ENCODE measurements at places on chromosomes 16 and 17. TPM values are rescaled to one million over a fixed set of nuclear protein-coding genes. Genes with fewer than 3 reads are reported as not detected.

The KRT36 gene
- not detected for total RNA-seq

DNA sequence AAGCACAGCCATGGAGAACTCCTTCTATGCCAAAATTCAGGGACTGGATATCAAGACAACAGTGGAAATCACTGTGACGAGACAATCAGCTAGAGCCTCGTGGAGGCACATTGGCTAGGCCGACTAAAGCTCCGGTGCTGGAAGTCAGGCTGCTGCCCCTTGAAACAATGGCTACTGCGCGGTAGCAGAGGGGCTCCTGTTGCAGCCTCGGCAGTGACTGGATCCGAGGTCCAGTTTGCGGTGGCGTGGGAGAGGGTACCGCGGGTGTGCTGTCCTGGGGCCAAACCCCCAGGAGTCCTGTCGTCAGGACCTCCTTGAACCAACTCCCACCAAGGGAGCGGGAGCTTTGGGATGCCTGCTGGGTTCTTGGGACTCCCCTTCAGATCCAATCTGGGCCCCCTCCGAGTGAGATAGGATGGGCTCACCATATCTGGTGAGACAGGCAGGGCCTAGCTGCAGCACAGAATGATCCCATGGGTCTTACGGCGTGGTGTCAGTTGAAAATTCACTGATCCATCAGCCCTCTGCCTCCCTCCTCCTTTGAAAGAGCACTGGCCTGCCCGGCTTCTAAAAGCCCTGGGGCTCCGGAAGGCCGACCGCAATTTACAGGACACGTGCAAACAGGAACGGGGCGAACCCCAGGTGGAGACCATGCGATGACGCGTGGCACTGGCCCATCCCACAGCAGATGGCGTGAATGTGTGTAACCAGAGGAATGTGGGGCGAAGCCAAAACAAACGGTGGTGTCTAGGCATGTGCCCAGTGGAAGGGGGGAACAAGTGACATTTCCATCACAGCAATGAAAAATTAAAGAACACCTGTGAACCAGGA is 15.8 kb upstream of the KCNJ18 start:
- H3K36me3 ChIP-seq: peaks cover 4% of the 10 kb centered on the region
- H3K4me1 ChIP-seq: no peaks in the 10 kb centered on the region
- H3K27ac ChIP-seq: no peak overlapping the region
- H3K27me3 ChIP-seq: no peaks in the 10 kb centered on the region
- DNase-seq: no peak
- H3K4me3 ChIP-seq: no peak overlapping the region

GRCh38 chr16:83899272-83899897 is 470 bp downstream of the MLYCD start:
- H3K4me1 ChIP-seq: peaks cover 7% of the 10 kb centered on the region
- H3K27ac ChIP-seq: peak overlapping the region; percentile 74
- H3K36me3 ChIP-seq: peaks cover 18% of the 10 kb centered on the region

DNA sequence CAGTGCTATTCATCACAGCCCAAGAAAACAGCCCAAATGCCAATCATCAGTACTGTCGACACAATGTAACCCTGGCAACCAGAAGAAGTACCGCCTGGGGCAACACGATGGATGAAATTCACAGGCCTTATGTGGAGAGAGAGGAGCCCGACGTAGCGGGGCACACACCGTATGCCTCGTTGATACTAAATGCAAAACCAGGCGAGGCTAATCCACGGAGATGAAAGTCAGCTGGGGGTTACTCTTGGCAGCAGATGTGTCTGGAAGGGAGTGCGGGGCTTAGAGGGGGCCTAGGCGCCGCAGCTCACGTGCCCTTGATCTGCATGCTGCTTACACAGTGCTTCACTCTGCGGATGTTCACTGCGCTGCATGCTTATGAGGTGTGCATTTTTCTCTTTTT is 29.8 kb downstream of the ITGAE start:
- DNase-seq: no peak
- no peaks in the 10 kb centered on the region for H3K4me1 ChIP-seq
- no peak overlapping the region for H3K4me3 ChIP-seq
- H3K36me3 ChIP-seq: no peaks in the 10 kb centered on the region
- peaks cover 10% of the 10 kb centered on the region for H3K27me3 ChIP-seq
- H3K27ac ChIP-seq: no peak overlapping the region

The TMIGD1 gene
- total RNA-seq: not detected

DNA sequence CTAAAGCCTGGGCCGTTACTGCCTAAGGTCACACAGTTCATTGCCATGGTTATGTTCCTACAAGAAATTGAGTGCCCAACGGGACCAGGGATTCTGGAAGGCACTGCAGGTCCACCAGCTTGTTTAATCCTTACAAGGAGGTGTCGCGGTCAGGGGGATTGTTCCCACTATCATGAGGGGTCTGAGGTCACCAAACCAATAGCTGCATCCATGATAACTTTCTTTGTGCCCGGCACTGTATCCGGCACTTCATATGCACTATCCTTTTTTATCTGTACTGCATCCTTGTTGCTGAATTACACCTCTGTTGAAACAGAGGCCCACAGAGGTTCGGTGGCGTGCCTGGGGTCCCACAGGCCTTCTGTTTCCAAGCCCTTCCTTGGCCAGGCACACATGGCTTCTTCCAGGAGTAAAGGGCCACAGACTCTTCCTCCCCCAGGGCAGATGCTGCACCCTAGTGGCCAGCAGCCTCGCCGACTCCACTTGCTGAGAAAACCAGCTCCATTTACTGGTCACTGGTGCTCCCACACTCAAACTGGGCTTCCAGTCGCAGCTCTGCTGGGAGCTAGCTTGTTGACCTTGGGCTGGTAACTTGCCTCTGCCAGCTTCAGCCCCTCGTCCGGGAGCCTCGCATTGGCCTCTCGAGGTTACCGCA is 82.0 kb upstream of the PLCG2 start:
- H3K4me3 ChIP-seq: no peak overlapping the region
- H3K27ac ChIP-seq: no peak overlapping the region
- peak; percentile 79 for DNase-seq
- no peaks in the 10 kb centered on the region for H3K4me1 ChIP-seq
- H3K36me3 ChIP-seq: peaks cover 42% of the 10 kb centered on the region

The ZNF750 gene
- not detected for total RNA-seq

- H3K36me3 ChIP-seq: peaks cover 87% of the 10 kb centered on the region
- peaks cover 31% of the 10 kb centered on the region for H3K4me1 ChIP-seq
- H3K4me3 ChIP-seq: no peak overlapping the region
- peak; percentile 48 for DNase-seq
Observed at GRCh38 chr17:49703557-49704277, 4.0 kb downstream of the SLC35B1 start.

DNA sequence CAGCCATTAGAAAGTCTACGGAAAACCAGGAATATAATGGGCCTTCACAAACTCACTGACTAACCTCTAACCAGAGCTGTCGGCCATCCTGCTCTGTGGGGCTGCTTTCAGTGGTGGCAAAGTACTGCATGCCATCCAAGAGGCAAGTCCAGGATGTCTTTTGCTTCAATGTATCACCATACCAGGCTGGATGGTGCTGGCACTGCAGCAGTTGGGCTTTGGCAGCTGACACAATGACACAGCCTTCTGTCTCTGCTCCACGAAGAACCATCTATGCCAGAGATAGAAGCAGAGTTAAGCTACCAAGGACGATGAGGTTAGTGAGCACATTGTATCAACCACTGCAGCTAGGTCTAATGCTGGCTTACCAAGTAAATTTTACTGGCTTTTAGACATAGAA is 9.7 kb upstream of the RSKR start:
- H3K27ac ChIP-seq: no peak overlapping the region
- no peak for DNase-seq
- H3K4me1 ChIP-seq: no peaks in the 10 kb centered on the region
- H3K4me3 ChIP-seq: no peak overlapping the region

GRCh38 chr16:69555867-69556266 is 9.9 kb upstream of the NFAT5 start:
- no peaks in the 10 kb centered on the region for H3K27me3 ChIP-seq
- H3K27ac ChIP-seq: no peak overlapping the region
- no peaks in the 10 kb centered on the region for H3K36me3 ChIP-seq
- DNase-seq: no peak
- no peaks in the 10 kb centered on the region for H3K4me1 ChIP-seq
- no peak overlapping the region for H3K4me3 ChIP-seq

DNA sequence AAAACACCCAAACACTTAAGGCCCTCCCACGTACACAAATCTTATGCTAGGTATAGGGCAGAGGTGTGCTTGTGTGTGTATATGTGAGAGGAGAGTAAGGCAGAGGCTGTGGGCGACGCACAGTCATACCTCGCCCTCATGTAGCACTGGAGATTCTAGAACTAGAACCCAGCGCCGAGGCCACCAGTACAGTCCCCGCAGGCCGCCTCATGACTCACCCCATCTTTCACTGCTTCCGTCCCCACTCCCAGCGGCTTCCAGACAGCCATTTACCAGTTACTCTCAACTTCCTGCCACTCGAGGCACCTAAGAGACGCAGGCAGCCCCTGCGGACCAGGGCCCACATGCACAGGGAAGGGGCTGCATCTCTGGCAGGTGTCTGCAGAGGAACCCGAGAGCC is 23.2 kb upstream of the CYTH1 start:
- no peak overlapping the region for H3K4me3 ChIP-seq
- no peaks in the 10 kb centered on the region for H3K27me3 ChIP-seq
- H3K4me1 ChIP-seq: no peaks in the 10 kb centered on the region

The KRTAP17-1 gene
- total RNA-seq: not detected

DNA sequence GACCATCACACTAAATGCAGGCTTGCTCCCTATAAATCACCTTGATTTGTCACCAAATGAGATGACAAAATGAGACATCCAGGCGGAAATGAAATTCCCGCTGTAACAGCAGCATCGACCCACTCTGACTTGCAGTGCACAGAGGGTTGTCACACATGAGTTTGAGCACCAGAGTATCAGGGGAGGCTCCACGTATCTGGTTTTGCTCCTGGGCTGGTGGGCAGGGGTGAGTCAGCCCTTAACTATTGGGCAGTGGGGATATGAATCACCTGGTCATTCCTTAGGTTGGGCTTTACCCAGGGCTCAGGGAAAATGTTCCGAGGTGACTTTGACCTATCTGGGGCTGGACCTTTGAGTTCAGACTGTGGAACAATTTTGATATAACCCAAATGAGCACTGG is 245.2 kb upstream of the CCL2 start:
- no peaks in the 10 kb centered on the region for H3K36me3 ChIP-seq
- H3K4me3 ChIP-seq: no peak overlapping the region
- DNase-seq: no peak
- no peaks in the 10 kb centered on the region for H3K4me1 ChIP-seq

The C17orf113 gene
- total RNA-seq: 4.5 TPM

- H3K27me3 ChIP-seq: no peaks in the 10 kb centered on the region
- H3K36me3 ChIP-seq: peaks cover 63% of the 10 kb centered on the region
- H3K4me3 ChIP-seq: no peak overlapping the region
- H3K27ac ChIP-seq: no peak overlapping the region
- H3K4me1 ChIP-seq: no peaks in the 10 kb centered on the region
Observed at GRCh38 chr16:70520612-70521297, 2.6 kb downstream of the COG4 start.

The SHBG gene
- total RNA-seq: 0.39 TPM

DNA sequence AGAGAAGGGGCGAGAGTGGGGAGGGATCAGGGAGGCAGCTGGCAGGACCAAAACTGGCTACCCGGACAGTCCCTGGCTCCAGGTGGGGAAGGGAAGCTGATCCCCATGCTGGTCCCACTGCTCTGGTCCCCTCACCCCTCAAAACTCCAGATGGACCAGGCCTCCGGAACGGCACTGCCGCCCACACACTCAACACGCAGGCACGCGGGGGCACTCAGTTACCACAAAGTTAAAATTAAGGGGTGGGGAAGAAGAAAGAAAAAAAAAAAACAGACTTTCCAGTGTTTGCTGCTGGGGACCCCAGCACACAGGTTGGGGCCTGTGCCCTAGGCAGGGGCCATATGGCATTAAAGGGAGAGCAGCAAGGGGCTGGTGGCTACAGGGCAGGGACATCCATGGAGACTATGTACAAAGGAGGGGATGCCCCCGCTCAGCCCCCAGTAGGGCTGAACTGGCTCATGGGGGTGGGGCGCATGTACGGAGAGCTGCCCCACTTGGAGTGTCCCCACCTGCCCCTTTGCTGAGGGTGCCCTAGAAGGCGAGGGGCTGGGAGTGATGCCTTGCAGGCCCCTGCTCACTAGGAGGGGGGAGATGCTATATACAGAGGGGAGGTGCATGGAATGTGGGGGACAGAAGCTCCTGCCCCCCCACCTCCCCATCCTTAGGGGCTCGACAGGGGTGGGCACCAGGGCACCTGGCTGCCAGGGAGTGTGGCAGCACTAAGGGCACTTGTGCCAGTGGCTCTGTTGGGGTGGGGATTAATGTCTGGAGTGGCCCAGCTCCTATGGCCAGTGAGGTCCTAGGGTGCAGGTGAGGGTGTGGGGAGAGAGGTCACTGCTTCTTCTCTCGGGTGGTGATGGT is 5.6 kb downstream of the TP53I13 start:
- H3K27me3 ChIP-seq: no peaks in the 10 kb centered on the region
- H3K4me1 ChIP-seq: no peaks in the 10 kb centered on the region
- H3K27ac ChIP-seq: no peak overlapping the region
- no peak for DNase-seq
- H3K36me3 ChIP-seq: peaks cover 30% of the 10 kb centered on the region
- H3K4me3 ChIP-seq: no peak overlapping the region

The KRT32 gene
- not detected for total RNA-seq

DNA sequence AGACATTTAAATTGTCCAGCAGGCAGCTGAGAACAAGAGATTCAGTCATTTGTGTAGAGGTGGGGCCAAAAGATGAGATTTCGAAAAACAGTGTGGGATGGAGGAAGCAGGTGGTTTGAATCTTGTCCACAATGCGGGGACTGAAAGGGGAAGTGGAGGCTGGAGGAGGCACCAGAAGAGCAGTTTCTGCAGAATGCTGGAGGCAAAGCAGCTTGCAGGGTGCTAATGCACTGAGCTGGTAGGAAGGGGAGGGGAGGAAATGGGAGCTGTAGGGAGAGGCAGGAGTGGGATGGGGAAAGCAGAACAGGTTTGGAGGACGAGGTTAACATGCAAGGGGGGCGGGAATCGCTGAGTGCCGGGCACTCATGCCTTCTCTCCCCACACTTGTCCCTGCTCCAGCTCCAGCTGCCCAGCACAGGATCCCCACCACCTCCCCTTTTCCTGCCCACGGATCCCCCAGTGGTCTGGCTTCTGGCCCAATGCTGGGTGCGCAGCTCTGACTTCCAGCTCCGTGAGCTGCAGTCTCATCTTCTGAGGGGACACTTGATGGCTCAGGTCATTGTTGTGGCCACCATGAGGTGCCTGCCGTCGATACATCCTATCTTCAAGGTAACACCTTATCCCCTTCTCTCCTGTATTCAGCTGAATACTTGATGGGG is 9.4 kb downstream of the C17orf100 start:
- no peaks in the 10 kb centered on the region for H3K36me3 ChIP-seq
- peaks cover 37% of the 10 kb centered on the region for H3K27me3 ChIP-seq
- H3K4me1 ChIP-seq: no peaks in the 10 kb centered on the region
- H3K4me3 ChIP-seq: no peak overlapping the region
